ENCODE measurements at places on chromosomes 7 and 10. TPM values are rescaled to one million over a fixed set of nuclear protein-coding genes. Genes with fewer than 3 reads are reported as not detected.

DNA sequence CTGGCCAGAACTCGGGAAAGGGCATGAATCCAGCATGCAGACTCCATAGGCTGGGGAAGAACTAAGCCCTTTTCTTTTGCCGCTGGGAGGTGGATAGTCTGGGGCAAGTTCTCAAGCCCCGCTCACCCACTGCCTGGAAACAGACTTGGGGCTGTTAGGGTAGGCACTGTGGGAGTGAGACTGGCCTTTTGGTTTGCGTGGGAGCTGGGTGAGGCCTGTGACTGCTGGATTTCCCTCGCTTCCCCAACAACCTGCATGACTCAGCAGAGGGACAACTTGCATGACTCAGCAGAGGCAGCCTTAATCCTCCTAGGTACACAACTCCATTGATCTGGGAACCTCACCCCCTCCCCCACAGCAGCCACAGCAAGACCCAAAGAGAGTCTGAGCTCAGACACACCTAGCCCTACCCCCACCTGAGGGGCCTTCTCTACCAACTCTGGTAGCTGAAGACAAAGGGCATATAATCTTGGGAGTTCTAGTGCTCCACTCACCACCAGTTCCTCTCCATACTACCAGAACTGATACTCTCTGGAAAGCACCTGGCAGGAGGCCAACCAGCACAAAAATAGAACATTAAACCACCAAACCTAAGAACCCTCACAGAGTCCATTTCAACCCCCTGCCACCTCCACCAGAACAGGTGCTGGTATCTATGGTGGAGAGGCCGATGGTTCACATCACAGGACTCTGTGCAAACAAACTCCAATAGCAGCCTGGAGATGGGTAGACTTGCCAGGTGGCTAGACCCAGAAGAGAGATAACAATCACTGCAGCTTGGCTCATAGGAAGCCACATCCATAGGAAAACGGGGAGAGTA lies 81.4 kb upstream of the LAMB4 start:
- no peaks in the 10 kb centered on the region for H3K36me3 ChIP-seq
- H3K27ac ChIP-seq, result no peak overlapping the region
- no peaks in the 10 kb centered on the region for H3K27me3 ChIP-seq
- no peaks in the 10 kb centered on the region for H3K4me1 ChIP-seq
- no peak overlapping the region for H3K4me3 ChIP-seq

DNA sequence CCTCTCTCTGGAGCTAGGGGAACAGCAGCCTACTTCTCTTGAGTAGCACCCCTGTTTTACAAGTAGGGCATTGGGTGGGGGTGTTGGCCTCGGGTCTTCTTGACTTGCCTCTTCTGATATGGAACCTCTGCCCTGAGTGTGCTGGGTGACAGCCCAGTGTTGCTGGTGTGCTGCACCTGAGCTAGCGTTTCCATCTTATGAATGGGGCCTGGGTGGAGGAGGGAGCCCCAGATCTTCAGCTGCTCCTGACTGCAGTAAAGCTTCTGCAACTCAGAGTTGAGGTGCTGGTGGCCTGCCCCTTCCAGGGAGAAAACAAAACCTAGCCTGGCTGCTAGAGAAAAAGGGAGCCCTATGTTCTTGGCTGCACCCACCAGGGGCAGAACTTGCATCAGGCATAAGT lies 202.5 kb upstream of the SHH start:
- peaks cover 2% of the 10 kb centered on the region for H3K27me3 ChIP-seq
- no peaks in the 10 kb centered on the region for H3K4me1 ChIP-seq
- no peak overlapping the region for H3K27ac ChIP-seq
- DNase-seq, result no peak
- no peak overlapping the region for H3K4me3 ChIP-seq
- no peaks in the 10 kb centered on the region for H3K36me3 ChIP-seq

GRCh38 chr7:3559278-3559677 lies 258.2 kb downstream of the SDK1 start:
- H3K4me3 ChIP-seq, result no peak overlapping the region
- peak overlapping the region; percentile 62 for H3K27ac ChIP-seq
- peaks cover 8% of the 10 kb centered on the region for H3K4me1 ChIP-seq
- H3K36me3 ChIP-seq, result no peaks in the 10 kb centered on the region
- peak; percentile 69 for DNase-seq
- no peaks in the 10 kb centered on the region for H3K27me3 ChIP-seq

DNA sequence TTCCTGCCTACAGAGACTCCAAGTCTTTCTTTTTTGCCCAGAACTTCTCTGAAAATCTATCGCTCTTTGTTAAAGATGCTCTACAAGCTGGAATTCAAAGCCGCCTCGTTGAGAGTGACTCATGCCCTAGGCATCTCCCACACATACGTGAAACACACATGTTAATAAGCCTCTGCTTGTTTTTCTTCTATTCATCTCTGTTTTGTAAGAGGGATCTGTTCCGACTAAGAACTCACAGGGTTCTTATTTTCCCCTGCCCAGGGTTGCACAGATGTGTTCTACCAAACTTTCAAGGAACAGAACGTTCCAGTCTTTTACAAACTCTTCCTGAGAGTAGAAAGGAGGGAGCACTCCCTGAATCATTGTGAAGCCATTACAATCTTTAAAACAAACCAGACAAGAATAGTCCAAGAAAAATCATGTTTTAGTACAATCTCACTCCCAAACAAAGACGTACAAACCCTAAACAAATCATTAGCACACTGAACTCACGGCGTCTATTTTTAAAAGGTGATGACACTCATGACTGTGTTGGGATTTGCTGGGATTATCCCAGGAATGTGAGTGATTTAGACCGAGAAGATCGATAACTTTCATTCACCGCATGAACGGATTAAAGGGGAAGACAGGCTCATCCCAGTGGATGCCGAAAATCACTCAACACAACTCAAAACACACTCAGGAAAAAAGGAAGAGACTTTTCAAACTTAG lies 55.3 kb upstream of the INPP5A start:
- H3K4me1 ChIP-seq, result peaks cover 43% of the 10 kb centered on the region
- H3K36me3 ChIP-seq, result no peaks in the 10 kb centered on the region
- H3K27me3 ChIP-seq, result no peaks in the 10 kb centered on the region
- peak; percentile 69 for DNase-seq

DNA sequence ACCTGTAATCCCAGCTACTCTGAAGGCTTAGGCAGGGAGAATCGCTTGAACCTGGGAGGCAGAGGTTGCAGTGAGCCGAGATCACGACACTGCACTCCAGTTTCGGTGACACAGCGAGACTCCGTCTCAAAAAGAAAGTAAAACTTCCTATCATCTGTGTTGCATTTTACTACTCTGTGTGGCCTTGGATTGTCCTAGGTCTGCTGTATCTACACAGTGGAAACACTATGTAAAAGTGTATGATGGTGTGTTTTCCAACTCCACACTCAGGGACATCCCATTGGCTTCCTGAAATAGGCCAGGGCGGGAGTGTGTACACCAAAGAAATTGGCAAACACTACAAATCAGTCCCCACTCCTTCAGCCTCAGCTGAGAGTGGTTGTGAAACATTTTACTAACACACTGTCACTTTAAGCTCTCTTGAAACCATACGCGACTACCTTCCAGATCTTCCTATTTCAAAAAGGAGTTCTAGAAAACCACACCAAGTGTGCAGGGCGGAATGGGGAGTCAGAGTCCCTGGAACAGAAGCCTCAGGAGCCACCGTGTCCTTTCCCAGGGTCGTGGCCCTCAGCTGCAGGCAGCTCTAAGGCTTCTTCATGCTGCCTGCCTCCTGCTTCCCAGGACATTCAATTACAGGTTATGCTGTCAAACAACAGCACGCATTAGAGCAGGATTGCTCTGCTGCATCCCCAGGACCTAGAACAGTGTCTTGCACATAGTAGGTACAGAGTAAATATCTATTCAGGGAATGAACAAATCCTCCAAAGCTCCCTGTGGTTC lies 275.4 kb downstream of the PARD3 start:
- peak; percentile 86 for DNase-seq
- no peaks in the 10 kb centered on the region for H3K27me3 ChIP-seq
- H3K4me1 ChIP-seq, result peaks cover 4% of the 10 kb centered on the region
- H3K36me3 ChIP-seq, result no peaks in the 10 kb centered on the region
- H3K27ac ChIP-seq, result peak overlapping the region; percentile 69

DNA sequence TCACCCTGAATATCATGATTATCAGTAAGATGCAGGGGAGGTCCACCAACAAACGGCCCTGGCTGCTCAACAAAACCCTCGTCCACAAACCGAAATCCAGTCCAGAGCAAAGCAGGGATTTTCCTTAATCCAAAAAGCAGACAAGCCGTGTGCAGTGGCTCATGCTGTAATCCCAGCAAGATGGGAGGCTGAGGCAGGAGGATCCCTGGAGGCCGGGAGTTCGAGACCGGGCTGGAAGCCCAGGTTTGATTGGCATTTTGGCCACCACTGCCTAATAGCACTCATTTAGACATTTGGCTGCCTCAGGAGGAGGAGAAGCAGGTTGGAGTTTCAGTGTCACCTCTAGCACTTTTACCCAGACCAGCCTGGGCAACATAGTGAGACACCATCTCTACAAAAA lies 562.0 kb upstream of the AUTS2 start:
- H3K36me3 ChIP-seq, result no peaks in the 10 kb centered on the region
- no peak overlapping the region for H3K27ac ChIP-seq
- H3K4me3 ChIP-seq, result no peak overlapping the region
- H3K27me3 ChIP-seq, result no peaks in the 10 kb centered on the region
- H3K4me1 ChIP-seq, result no peaks in the 10 kb centered on the region
- DNase-seq, result no peak

DNA sequence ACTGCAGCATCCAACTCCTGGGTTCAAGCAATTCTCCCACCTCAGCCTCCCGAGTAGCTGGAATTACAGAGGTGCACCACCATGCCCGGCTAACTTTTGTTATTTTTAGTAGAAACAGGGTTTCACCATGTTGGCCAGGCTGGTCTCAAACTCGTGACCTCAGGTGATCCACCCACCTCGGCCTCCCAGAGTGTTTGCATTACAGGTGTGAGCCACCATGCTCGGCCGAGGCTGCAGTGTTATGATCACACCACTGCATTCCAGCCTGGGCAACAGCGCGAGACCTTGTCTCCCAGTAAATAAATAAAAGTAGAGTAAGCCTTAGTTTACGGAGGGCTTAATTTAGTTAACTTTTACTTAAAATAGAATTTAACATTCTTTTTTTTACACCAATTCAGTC lies 23.7 kb upstream of the IGF2BP3 start:
- peaks cover 7% of the 10 kb centered on the region for H3K4me1 ChIP-seq
- DNase-seq, result no peak
- no peak overlapping the region for H3K4me3 ChIP-seq
- no peaks in the 10 kb centered on the region for H3K36me3 ChIP-seq

- no peaks in the 10 kb centered on the region for H3K4me1 ChIP-seq
- no peak overlapping the region for H3K4me3 ChIP-seq
- DNase-seq, result no peak
- no peak overlapping the region for H3K27ac ChIP-seq
- no peaks in the 10 kb centered on the region for H3K27me3 ChIP-seq
- H3K36me3 ChIP-seq, result no peaks in the 10 kb centered on the region
Measured at GRCh38 chr10:27661514-27662286, 83.9 kb downstream of the MKX start.

GRCh38 chr7:30226614-30227268 lies 57.7 kb upstream of the ZNRF2 start:
- DNase-seq, result no peak
- peaks cover 22% of the 10 kb centered on the region for H3K4me1 ChIP-seq
- no peak overlapping the region for H3K4me3 ChIP-seq
- H3K27ac ChIP-seq, result peak overlapping the region; percentile 83
- H3K27me3 ChIP-seq, result no peaks in the 10 kb centered on the region

- no peaks in the 10 kb centered on the region for H3K27me3 ChIP-seq
- H3K36me3 ChIP-seq, result no peaks in the 10 kb centered on the region
Measured at GRCh38 chr7:5580714-5581395, 157.2 kb upstream of the TNRC18 start.

- no peak for DNase-seq
- no peak overlapping the region for H3K27ac ChIP-seq
- H3K4me3 ChIP-seq, result no peak overlapping the region
- no peaks in the 10 kb centered on the region for H3K36me3 ChIP-seq
- H3K4me1 ChIP-seq, result no peaks in the 10 kb centered on the region
Measured at GRCh38 chr7:117674617-117675016, 194.8 kb downstream of the CFTR start.

GRCh38 chr7:121204537-121204936 lies 124.3 kb upstream of the WNT16 start:
- no peak overlapping the region for H3K27ac ChIP-seq
- no peak overlapping the region for H3K4me3 ChIP-seq
- no peaks in the 10 kb centered on the region for H3K36me3 ChIP-seq

DNA sequence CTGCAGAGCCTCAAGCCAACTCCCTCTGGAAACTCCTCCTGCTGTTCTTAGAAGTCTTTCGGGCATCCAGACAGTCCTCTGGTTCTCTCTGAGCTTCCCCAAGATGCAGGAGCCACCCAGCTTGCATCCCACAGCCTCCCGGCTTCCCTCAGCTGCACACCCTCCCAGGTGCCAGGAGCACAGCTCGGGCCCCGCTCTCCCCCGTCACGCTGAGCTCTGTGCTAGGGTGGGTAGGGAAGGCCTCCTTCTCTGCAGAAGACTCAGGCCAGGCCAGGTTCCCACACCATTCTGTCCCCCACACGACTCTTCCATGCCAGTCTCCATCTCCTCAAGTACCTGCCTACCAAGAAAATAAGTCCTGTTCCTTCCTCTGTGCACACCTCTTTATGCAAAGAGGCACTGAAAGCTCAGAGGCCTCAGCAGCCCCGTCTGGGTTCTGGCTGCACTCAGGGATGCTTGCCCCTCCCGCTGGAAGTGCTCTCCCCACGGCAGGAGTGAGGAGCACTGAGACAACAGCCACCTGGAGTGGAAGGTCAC lies 537.1 kb downstream of the PTPRN2 start:
- DNase-seq, result no peak
- H3K27ac ChIP-seq, result no peak overlapping the region
- H3K27me3 ChIP-seq, result no peaks in the 10 kb centered on the region

DNA sequence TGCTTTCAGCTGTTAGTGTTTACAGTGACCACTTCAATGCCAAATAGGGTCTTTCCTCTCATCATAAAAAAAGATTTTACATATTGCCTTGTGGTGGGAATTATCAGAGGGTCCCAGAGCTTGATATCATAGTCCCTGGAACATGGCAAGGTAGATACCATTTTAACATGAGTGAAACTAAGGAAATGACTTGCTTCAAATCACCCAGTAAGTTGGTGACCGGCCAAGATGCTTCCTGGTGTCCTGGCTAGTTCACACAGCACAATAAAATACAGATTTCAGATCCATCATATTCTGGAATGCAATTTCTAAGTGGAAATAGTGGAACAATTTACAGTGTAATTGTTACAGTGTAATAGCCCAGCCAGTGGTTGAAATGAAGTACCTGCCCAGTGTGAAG lies 36.6 kb downstream of the CNNM1 start:
- H3K27ac ChIP-seq, result no peak overlapping the region
- peak; percentile 33 for DNase-seq
- H3K4me3 ChIP-seq, result no peak overlapping the region
- no peaks in the 10 kb centered on the region for H3K27me3 ChIP-seq
- no peaks in the 10 kb centered on the region for H3K4me1 ChIP-seq
- H3K36me3 ChIP-seq, result no peaks in the 10 kb centered on the region

- DNase-seq, result peak; percentile 88
- H3K27ac ChIP-seq, result no peak overlapping the region
Measured at GRCh38 chr10:119817991-119818888, 54.4 kb downstream of the MCMBP start.

The SPOCK2 gene
- polyA plus RNA-seq, result 3.6 TPM

The WNT8B gene
- polyA plus RNA-seq, result not detected

The GIMAP1 gene
- 3.0 TPM for polyA plus RNA-seq

The ANKRD26 gene
- polyA plus RNA-seq, result 10.0 TPM

The WASL gene
- polyA plus RNA-seq, result 31.3 TPM

The LIPN gene
- polyA plus RNA-seq, result not detected

All from muscle of leg (tissue), 16 donors.